T1000 (cell line): ENCODE measurements at places on chromosomes 7 and 10.

DNA sequence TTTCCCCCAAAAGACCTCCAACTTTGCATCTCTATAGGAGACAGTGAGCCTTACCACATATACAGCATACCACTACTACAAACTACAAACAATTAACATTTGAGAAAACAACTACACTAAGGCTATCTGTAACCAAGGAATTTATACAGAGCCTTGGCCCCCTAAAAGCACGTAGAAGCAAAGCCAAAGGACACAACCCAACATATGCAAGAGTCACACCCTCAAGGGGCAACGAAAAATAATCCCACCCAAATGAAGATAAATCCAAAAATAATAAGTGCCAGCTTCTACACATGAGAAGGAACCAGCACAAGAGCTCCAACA is 149.5 kb downstream of the ZEB1 start:
- DNase-seq = no peak

DNA sequence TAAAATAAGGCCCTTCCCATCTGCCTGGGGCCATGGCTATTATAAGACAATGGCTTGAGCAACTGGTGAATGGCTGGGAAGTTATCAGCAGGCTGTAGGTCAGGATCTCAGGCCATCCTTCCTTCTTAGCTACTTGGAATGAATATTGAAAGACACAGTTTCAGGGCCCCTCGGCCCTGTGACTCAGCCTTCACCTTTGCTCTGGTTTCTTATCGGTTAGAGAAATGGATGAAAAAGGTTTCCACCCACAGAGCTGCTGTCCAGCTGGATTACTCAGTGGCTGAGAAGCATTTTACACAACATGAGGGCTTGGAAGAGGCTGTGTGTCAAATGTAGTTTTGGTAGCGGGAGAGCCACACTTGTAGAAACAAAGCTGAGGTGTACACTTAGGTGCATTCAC is 9.4 kb downstream of the ACSL5 start:
- DNase-seq = no peak

DNA sequence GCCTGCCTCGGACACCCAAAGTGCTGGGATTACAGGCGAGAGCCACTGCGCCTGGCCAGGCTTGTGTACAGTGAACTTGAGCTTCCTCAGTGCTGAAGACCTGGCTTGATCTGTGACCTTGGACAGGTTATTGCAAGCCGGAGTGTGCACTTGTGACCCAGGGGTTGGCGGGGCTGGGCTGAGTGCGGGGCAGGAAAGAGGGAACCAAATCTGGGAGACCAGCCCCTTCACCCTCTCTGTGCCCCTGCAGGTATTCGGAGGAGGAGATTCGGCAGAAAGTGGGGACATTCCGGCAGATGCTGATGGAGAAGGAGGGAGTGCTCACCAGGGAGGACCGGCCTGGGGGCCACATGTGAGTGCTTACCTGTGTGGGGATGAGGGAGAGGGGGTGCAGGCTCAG is 46.2 kb downstream of the SRRM3 start:
- no peak for DNase-seq

DNA sequence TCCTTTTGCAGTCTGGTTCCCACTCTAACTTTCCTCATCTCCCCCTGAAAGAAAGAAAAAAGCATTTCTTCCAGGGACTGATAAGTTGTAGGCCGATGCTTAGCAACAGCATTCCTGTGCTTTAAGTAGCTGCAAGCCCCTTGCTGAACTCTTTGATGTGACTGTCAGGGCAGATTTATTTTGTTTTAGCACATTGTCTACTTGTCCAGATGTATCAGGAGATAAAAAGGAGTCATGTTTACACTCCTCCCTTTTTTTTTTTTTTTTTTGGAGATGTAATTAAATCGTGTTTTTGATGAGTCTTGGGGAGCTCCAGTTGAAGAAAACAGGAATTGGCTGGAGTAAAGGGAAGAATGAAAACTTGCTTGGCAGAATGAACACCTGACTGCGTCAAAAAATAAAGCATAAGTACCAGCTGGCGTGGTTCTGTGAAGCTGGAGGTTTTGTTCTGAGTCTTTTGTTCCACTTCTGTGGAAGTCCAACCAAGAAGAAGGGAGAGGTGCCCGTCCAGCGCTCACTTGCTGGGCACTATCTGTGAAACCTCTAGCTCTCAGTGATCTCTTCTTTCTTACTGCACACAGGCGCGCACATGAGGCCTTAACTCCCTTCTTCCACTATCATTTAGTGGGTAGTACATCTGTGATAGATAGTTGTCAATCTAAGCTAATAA is 871.7 kb downstream of the LRMDA start:
- DNase-seq = no peak

GRCh38 chr10:70576803-70577517 is 25.6 kb downstream of the PRF1 start:
- DNase-seq = no peak

- no peak for DNase-seq
Measured at GRCh38 chr7:18206331-18206730, 178.7 kb upstream of the PRPS1L1 start.

DNA sequence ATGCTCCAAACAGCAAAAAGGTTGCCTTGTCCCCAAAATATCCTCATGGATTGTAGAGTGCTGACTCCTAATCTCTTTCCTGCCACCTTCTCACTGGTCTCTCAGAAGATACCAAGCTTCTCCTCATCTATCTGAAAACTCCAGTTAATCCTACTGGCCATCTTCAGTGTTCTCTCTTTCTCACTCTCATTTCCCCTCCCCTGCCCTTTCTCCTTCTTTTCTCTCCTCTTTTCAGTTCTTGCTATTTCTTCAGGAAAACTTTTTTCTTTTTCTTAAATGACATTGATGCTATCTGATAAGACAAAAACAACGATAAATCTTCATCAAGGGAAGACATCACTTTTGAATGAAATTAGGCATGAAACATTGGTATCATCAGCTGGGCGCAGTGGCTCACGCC is 109.8 kb downstream of the USP6NL start:
- no peak for DNase-seq

DNA sequence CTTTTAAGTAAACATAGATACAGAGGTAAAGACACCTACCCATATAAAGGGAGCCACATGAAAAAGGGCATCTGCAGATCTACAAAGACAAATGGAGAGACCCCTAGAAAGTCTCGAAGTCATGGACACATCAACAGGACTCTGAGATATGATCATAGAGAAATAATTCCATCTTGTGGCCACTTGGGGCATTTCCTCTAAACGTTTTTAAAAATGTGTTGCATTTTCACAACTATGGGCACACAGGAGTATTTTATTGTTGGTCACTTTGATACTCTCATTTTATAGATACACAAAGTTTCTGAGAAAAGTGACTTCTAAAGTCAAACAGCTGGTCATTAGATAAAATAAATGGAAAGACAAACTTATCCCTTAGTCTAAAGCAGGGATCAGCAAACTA is 87.1 kb downstream of the CRTAC1 start:
- no peak for DNase-seq
